Stimulated activated CD8-positive, alpha-beta memory T cell treated with anti-CD3 and anti-CD28 coated beads, Interleukin-4, amount 100 ng/mL, for 4 hours (primary cell): ENCODE measurements at places on chromosomes 11 and 22.

- DNase-seq = no peak
These were observed 16.4 kb downstream of the APOL2 start for GRCh38 chr22:36222887-36223450.

GRCh38 chr11:44589301-44589700 is 23.8 kb downstream of the CD82 start:
- DNase-seq = no peak

GRCh38 chr11:130674686-130675308 is 226.4 kb downstream of the ADAMTS15 start:
- no peak for DNase-seq

- no peak for DNase-seq
These were observed 24.3 kb downstream of the LMO2 start for GRCh38 chr11:33867561-33867960.

DNA sequence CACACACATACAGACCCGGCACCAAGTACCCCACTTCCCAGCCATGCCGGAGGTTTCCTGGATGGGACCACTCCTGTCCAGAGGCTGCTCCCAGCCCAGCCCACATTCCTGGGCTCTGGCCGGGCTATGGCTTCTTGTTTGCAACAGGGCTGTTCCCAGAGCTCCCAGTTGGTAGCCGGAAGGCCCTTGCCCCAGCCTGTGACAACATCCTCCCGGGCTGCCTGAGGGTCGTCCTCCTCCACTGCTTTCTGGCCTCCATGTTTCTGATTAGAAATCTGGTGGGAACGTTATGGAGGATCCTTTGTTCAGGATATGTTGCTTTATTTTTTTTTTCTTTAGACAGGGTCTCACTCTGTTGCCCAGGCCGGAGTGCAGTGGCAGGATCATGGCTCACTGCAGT is 952 bp upstream of the CYP2D6 start:
- DNase-seq = no peak

DNA sequence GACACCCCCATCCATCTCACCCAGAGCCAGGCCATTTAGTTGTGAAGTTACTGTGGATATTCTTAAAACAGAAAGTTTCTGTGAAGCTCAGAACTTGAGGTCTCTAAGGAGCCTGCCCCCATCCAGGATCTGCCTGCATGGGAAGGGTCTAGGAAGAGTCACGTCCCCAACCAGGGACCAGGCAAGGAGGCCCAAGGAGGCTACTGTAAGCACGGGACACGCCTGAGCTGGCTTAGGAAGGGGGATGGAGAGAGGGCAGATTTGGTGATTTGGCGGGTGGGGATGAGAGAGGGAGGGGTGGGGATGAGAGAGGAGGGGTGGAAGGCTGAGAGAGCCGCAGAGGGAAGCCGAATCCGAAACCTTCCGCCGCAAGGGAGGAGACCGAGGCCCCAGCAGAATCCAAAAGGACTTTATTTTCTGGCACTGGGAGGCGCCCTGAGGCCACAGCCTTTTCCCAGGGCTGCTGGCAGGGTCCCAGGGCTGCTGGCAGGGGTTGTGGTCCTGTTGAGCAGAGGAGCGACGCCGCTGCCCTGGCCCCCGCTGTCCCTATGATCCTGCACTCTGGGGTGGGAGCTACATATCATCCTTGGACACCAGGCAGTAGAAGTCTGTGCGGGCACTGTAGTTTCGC is 9.4 kb downstream of the SIGIRR start:
- DNase-seq = no peak
